ENCODE measurements at places on chromosomes 7 and 10.

GRCh38 chr7:108372618-108373017 is 83.6 kb downstream of the NRCAM start:
- H3K4me3 ChIP-seq: no peak overlapping the region
- H3K36me3 ChIP-seq: peaks cover 3% of the 10 kb centered on the region
- H3K27me3 ChIP-seq: no peaks in the 10 kb centered on the region
- DNase-seq: no peak

DNA sequence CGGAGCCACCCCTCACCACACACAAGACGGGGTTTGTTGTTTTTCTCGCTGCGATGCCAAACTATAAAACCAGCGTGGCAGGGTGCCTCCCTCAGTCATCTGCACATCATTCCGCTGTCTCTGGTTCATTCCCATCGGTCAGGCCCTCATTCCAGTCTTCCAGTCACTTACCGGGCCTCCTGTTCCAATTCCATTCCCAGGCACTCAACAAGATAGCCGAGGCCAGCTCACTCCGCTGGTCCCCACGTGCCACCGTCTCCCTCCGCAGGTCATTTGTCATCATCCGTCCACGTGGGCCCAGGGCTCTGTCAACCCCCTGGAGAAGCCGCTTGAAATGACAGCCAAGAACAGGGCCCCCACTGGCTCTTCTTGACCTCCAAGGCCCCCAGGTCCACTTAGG is 6.1 kb upstream of the TMEM184A start:
- H3K4me1 ChIP-seq: peaks cover 2% of the 10 kb centered on the region
- no peak overlapping the region for H3K4me3 ChIP-seq
- DNase-seq: no peak
- H3K36me3 ChIP-seq: peaks cover 4% of the 10 kb centered on the region
- no peaks in the 10 kb centered on the region for H3K27me3 ChIP-seq

DNA sequence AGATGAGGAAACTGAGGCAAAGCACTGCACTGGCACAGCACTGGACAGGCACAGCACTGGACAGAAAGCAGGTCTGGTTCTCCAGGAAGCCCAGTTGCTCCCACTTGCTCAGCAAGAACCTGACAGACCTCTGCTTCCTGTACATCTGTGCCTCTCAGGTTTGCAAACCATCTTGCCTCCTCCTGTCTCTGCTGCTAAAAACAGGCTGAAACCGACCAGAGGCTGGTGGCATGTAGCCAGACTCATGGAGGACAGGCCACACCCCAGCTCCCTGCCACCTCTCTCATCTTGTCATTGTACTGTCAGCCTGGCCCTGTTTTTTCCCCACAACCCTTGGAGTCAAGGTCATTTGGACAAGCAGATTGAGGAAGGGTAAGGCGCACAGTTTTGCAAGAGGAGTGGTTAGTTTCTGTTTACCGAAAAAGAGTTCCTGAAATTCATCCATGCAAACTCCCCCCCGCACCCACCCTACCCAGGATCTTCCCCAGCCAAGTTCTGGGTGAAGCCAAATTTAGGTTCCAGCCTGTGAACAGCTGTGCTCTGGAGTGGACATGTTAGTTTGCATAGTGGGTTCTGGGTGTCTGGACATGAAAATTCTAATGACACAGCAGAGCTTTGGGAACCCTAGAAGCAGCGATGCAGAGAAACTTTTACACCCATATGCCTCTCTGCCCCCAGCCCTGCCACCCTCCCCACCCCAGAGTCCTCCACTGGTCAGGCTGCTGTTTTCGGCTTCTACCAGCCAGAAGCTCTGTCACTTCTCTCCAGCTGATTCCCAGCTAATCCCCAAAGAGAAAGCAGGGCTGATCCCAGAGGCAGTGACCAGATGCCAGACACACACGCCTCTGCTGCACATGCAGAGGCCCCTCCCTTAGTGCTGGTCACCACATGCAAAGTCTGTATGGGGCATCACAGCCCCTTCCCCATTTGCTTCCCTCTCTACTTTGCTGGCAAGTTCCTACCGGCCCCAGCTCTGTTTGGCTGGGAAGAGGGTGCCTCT is 8.5 kb upstream of the C10orf105 start:
- H3K4me1 ChIP-seq: peaks cover 4% of the 10 kb centered on the region
- H3K36me3 ChIP-seq: no peaks in the 10 kb centered on the region
- H3K27me3 ChIP-seq: peaks cover 3% of the 10 kb centered on the region
- no peak for DNase-seq
- no peak overlapping the region for H3K4me3 ChIP-seq

GRCh38 chr7:30877015-30877769 is 34.5 kb upstream of the AQP1 start:
- H3K27ac ChIP-seq: no peak overlapping the region
- no peak for DNase-seq
- peaks cover 2% of the 10 kb centered on the region for H3K36me3 ChIP-seq
- H3K27me3 ChIP-seq: peaks cover 5% of the 10 kb centered on the region

DNA sequence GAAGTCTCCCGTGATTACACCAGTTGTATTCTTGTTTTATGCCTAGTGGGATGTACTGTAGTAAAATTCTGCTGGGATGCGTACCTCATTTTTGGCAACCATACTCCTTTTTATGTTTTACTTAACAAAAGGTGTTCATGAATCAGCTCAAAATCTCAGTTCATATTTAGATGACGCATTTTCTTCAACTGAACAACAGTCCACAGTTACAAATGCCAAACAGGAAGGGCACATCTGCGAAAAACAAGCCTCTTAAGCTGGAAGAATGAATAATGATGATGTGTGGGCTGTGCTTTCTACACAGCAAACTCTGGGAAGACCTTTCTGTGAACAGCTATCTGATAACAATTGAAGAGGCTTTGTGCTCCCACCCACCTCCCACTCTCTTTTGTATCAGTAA is 68.4 kb upstream of the NRBF2 start:
- H3K36me3 ChIP-seq: no peaks in the 10 kb centered on the region
- H3K27me3 ChIP-seq: peaks cover 3% of the 10 kb centered on the region
- no peak for DNase-seq
- no peak overlapping the region for H3K4me3 ChIP-seq

GRCh38 chr7:2948749-2949148 is 94.9 kb downstream of the CARD11 start:
- no peaks in the 10 kb centered on the region for H3K4me1 ChIP-seq
- H3K4me3 ChIP-seq: no peak overlapping the region
- H3K36me3 ChIP-seq: peaks cover 9% of the 10 kb centered on the region
- DNase-seq: no peak
- no peaks in the 10 kb centered on the region for H3K27me3 ChIP-seq

DNA sequence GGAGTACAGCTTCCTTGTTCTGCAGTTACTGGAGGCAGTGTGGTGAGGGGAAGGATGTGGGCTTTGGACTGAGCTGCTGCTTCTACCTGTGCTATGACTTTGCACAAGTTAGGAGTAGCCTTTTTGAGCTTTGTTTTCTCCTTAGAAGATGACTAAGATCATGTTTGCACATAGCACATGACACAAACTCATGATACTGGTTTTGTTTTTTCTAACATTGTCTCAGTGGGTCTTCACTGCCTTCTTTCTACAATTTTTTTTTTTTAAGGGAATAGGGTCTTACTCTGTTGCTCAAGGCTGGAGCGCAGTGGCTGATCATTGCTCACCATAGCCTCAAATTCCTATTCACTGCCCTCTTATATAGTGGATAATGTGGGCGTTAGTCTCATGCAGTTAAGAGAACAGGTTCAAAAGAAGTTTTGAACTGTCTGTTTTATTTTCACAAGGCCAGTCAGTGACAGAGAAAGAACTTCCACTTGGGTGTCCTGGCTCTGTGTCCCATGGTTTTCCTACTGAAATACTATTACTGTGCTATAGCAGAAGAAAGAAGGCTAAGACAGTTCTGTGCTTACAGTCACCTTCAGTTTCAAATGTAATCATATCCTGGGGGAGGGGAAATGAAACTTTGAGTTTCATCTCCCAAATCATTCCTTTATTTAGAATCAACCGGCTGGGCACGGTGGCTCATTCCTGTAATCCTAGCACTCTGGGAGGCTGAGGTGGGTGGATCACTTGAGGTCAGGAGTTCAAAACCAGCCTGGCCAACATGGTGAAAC is 72.0 kb downstream of the KAT6B start:
- H3K36me3 ChIP-seq: no peaks in the 10 kb centered on the region
- H3K4me1 ChIP-seq: peaks cover 33% of the 10 kb centered on the region
- no peaks in the 10 kb centered on the region for H3K27me3 ChIP-seq
- H3K27ac ChIP-seq: no peak overlapping the region

DNA sequence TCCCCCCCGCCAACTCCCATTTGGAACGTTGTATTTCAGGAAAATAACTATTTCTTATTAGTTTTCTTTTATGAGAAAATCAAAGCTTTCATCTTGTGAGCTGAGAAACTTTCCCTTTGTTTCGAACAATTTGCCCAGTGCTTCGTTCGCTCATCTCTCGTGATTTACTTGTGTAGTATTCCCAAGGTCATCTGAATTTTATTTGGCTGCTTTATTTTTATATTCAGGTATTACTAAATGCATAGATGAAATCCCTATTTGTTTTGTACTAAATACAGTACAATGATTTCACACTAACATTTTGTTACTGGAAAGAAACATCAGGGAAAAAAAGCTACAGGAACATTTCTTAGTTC is 12.0 kb upstream of the EBLN1 start:
- H3K27ac ChIP-seq: peak overlapping the region; percentile 100
- peaks cover 11% of the 10 kb centered on the region for H3K27me3 ChIP-seq
- peaks cover 3% of the 10 kb centered on the region for H3K36me3 ChIP-seq
- H3K4me1 ChIP-seq: peaks cover 2% of the 10 kb centered on the region
- DNase-seq: no peak

- no peak overlapping the region for H3K27ac ChIP-seq
- no peak for DNase-seq
- no peak overlapping the region for H3K4me3 ChIP-seq
- H3K36me3 ChIP-seq: no peaks in the 10 kb centered on the region
- peaks cover 1% of the 10 kb centered on the region for H3K4me1 ChIP-seq
Observed at GRCh38 chr7:131321656-131322055, 6.0 kb upstream of the MKLN1 start.

DNA sequence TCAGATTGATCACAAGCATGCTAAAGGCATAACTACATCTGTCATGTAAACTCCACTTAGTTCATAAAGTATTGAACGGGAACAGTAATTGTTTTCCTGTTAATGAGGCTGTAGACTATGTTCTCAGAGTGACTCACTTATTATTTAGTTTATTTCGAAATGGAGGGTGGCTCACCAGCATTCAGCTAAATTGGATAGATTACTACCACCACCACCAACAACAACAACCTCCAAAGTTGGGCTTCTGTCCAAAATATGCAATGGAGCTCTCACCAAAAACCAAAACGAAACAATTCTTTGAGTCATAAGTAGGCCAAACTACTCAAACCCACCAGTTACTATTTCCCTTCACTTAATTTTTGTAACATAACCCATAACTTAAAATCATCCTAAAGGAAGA is 127.9 kb upstream of the NRBF2 start:
- peaks cover 15% of the 10 kb centered on the region for H3K4me1 ChIP-seq
- H3K27ac ChIP-seq: no peak overlapping the region
- no peaks in the 10 kb centered on the region for H3K36me3 ChIP-seq
- no peak overlapping the region for H3K4me3 ChIP-seq
- no peak for DNase-seq

- no peak overlapping the region for H3K27ac ChIP-seq
- no peaks in the 10 kb centered on the region for H3K27me3 ChIP-seq
- no peak for DNase-seq
- H3K4me3 ChIP-seq: no peak overlapping the region
- H3K4me1 ChIP-seq: no peaks in the 10 kb centered on the region
- H3K36me3 ChIP-seq: no peaks in the 10 kb centered on the region
Observed at GRCh38 chr7:143484119-143484518, 6.4 kb downstream of the TAS2R41 start.

- peaks cover 3% of the 10 kb centered on the region for H3K4me1 ChIP-seq
- H3K27me3 ChIP-seq: peaks cover 4% of the 10 kb centered on the region
- no peak for DNase-seq
- H3K4me3 ChIP-seq: no peak overlapping the region
- H3K27ac ChIP-seq: no peak overlapping the region
Observed at GRCh38 chr7:428387-428786, 91.3 kb downstream of the PDGFA start.

GRCh38 chr7:38171623-38172391 is 6.2 kb upstream of the STARD3NL start:
- no peak for DNase-seq
- no peak overlapping the region for H3K4me3 ChIP-seq
- no peaks in the 10 kb centered on the region for H3K4me1 ChIP-seq
- H3K27ac ChIP-seq: no peak overlapping the region
- H3K36me3 ChIP-seq: no peaks in the 10 kb centered on the region

- DNase-seq: no peak
- no peak overlapping the region for H3K4me3 ChIP-seq
- H3K36me3 ChIP-seq: no peaks in the 10 kb centered on the region
- H3K27ac ChIP-seq: no peak overlapping the region
- H3K4me1 ChIP-seq: peaks cover 10% of the 10 kb centered on the region
Observed at GRCh38 chr10:21194510-21194993, 297.4 kb upstream of the NEBL start.

GRCh38 chr7:38178695-38179344 is 775 bp downstream of the STARD3NL start:
- no peak for DNase-seq
- H3K27me3 ChIP-seq: peaks cover 4% of the 10 kb centered on the region
- H3K27ac ChIP-seq: peak overlapping the region; percentile 98
- H3K4me1 ChIP-seq: peaks cover 16% of the 10 kb centered on the region

DNA sequence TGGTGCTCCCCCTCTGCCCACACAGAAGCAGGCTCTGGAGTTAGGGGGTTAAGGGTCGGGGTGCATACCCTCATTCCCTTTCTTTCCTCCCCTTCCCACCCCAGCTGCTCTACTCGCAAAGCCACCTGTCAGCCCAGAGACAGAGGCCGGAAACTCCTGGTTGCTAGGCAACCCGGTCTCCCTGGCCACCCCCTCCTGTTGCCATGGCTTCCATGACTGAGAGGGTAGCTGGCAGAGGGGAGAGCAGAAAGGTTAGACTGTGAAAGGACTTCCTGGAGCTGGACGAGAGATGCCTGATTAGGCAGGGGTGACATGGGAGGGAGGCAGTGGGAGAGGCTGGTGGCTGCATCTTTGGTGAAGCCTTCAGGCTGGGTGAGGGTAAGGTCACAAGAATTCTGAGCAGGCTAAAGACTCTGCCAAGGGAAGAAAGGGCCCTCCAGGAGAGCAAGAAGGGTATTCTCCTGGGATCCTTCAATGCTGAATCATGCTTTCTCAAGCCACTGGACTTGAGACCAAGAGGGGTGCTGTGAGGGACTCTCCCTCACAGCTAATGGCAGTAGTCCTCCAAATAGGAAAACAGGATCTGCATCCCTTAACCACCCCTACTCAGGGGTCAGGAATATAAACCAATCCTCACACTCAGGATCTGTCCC is 5.4 kb downstream of the PSD start:
- H3K4me3 ChIP-seq: no peak overlapping the region
- H3K27me3 ChIP-seq: peaks cover 65% of the 10 kb centered on the region
- H3K36me3 ChIP-seq: no peaks in the 10 kb centered on the region
- no peak for DNase-seq
- peaks cover 14% of the 10 kb centered on the region for H3K4me1 ChIP-seq

All from progenitor cell of endocrine pancreas (in vitro differentiated cells).